ENCODE measurements at places on chromosomes 3 and 15.

DNA sequence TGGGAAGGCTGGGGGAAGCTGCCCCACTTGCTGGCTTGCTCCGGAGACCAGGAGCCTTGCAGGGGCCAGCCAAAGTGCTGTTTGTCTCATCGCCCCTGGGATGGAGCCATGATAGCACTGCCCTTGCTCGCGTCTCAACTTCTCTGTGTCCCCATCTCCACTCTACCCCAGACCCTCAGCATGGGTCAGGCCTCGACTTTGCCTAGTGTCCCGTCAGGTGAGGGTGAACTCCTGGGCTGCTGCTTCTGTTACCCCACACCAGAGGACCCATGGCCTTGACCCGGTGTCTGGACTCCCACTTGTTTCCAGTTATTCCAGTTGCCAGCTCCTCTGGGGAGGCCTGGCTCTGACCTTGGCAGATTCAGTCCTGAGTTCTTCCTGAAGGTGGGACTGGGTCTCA is 36.5 kb upstream of the DUSP7 start:
- DNase-seq, result no peak

DNA sequence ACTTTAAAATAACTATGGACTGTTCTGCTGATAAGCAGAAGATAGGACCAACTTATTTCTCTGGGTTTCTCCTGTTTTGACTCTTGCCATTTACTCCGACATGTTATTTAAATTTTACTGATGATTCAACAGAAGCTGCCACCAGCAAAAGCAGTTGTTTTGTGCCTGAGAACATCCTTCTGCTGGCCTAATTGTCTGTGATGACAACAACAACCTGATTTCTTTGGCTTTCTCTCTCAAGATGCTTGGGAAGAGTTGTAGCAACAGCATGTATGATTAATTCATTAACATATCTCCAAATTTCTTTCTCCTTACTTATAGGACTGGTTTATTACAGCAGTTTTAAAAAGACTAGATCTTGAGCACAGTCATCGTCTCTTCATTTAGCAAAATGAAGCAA is 36.9 kb upstream of the DYNC1LI1 start:
- no peak for DNase-seq

DNA sequence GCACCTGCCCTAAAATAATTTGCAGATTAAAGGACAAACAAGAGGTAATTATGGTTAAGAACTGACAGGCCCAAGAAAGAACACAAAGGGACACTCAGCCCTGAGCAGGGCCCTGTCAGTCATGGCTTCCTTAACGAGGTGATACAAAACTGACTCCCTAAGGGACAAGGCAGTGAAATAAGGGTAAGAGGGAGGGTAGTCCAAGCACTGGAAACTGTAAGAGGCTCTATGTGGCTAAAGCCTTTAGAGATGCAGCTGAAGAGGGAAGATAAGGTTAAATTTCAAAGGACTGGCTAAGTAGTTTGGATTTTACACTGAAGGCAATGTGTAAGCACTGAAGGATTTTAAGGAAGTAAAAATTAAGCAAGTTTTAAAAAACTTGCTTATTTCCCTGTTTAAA is 3.9 kb downstream of the ATR start:
- no peak for DNase-seq

GRCh38 chr15:101188637-101189408 is 63.0 kb downstream of the CHSY1 start:
- peak; percentile 69 for DNase-seq

- DNase-seq, result peak; percentile 34
Observed at GRCh38 chr3:159604151-159604581, 384.5 kb upstream of the IL12A start.

- DNase-seq, result no peak
Observed at GRCh38 chr3:170982733-170983132, 43.8 kb downstream of the SLC2A2 start.

- DNase-seq, result peak; percentile 86
Observed at GRCh38 chr3:139427283-139428060, 38.0 kb upstream of the COPB2 start.

GRCh38 chr3:138031536-138031935 is 21.6 kb downstream of the CLDN18 start:
- no peak for DNase-seq

GRCh38 chr3:127859730-127860129 is 37.4 kb upstream of the MGLL start:
- DNase-seq, result no peak

DNA sequence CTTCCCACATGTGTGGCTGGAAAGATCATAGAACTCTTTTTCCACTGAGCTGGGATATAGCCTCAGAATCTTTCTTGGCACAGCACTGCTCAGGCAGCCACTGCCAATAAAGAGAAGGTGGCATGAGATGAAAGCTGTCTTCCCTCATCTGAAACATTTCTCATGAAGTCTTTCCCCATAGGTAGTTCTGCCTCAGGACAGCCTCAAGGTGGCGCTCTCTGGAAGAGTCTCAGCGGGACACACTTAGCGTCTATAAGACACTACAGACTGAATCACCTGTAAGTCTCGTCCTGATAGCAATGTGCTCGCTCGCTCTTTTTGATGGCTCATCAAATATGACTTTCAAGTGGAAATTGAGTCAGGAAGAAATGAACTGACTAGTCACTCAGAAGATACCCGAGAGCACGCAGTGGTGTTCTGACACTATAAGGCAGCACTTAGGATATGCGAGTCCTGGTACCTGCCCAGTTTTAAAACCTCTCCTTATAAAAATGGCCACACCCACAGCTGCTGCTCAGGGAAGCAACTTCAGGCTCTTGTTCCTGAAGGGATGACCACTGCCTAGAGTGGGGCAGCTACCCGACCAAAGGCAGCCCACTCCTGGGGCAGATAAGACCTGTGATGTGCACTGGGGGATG is 269.5 kb downstream of the SUCLG2 start:
- DNase-seq, result peak; percentile 61

GRCh38 chr3:121883507-121883906 is 10.7 kb upstream of the SLC15A2 start:
- DNase-seq, result no peak

GRCh38 chr3:168847291-168847883 is 751.7 kb upstream of the GOLIM4 start:
- peak; percentile 61 for DNase-seq

DNA sequence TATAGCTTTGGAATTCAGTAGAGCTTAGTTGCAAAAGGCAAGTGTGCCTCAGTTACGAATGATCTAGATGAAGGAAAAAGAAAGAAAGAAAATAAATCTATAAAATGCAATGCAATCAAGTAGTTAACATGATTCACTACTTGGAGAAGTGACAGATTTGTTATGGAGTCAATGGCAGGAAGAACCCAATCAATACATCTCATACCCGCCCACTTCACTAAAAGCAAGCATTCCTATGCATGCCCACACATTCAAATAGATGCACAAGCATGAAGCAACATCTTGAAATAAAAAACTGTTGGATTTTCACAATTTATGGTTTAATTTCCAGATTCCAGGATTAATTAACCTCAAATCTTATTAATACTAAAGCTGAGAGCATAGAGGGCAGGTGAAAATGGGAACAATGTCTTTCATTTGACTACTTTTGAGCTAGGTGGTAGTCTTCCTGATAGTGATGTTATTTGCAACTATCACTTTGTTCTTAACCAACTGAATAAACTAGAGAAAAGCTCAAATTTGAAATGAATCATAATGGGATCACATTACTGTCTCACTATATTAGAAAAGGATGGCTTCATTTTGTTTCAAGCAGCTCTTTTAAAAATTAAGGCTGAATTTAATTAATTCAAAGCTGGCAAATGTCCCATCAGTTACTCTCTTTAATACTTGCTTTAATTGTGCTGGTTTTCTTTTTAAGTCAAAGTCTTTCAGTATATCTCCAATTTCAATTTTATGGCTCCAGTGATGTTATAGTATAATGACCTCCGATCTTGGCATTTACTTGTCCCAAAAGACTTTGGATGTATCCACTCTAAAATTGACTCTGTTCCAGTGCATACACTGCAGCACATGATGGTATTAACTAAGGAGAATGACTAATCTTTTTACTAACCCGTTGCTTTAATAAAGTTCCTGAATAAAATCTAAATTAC is 46.7 kb upstream of the CCDC50 start:
- DNase-seq, result no peak

DNA sequence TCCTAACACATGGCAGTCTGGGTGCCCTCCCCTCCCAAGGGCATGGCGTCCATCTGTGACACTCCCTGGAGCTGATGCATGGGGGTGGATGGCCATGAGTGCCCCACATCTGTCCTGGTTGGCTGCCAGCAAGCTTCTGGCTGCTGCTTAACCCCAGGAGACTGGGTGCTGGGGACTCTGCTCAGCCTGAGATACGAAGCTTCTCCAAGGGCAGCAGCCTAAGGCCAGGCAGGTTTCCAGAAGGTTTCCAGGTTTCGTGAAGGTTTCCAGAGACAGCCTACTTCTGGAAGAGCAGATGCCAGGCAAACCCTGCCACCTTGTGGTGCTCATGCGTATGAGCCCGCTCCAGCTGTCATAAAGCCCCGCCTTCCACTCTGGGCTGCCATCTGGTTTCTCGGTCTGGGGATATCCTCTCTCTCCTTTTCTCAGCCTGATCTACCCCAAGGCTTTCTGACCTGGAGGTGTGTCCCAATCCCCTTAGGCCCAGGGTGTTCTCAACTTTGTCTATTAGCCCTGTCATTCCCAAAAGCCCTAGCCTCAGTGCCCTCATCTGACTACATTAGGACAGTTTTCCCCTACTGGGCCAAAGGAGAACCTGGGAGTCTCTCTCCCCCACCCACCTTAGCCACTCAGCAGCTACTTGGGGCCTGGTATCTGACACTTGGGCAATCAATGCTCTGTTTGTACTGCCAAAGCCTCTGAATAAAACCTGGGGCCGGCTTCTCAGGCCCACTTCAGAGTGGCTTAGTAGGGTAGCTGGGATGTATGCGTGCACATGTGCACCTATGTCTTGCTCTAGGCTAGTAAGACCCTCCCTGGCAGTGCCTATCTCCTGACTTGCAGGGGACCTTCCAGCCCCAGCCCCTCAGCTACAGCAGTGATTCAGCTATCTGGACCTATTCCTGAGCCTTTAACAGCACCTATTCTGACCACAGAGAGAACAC is 12.0 kb downstream of the MRPL46 start:
- DNase-seq, result peak; percentile 83

DNA sequence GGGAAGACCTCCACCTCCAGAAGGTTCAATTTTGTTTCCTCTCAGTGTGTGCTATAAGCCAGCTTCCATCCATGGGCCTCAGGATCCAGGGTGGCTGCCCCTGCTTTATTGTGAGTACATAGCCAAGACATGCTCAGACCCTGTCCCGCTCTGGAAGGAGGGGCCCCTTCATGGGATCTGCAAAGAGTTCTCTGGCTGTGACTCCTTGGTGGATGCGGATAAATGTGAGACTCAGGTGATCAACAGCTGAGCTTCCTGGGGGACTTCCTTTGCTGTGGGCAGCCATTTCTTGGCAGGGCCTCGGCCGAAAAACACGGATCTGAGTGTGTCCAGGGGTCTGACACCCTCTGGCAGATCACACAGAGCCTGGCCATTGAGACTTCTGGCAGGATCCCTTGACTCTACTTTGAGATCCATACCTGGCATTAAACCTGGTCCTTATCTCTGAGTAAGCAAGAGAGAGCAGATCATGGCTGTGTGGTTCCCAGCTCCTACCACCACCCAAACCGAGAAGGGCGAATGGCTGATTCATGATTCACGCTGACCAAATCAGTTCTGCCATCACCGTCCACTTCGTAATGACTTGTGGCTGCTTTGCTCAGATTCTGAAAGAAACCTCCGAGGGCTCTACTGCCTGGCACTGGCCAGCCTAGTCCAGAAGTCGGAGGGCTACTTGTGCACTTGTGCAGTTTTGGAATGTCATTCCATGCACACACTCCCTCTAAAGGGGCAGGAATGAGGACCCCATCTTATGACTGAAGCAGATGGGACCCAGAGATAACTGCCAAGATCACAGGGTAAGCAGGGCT is 68.1 kb downstream of the SENP2 start:
- DNase-seq, result peak; percentile 45

DNA sequence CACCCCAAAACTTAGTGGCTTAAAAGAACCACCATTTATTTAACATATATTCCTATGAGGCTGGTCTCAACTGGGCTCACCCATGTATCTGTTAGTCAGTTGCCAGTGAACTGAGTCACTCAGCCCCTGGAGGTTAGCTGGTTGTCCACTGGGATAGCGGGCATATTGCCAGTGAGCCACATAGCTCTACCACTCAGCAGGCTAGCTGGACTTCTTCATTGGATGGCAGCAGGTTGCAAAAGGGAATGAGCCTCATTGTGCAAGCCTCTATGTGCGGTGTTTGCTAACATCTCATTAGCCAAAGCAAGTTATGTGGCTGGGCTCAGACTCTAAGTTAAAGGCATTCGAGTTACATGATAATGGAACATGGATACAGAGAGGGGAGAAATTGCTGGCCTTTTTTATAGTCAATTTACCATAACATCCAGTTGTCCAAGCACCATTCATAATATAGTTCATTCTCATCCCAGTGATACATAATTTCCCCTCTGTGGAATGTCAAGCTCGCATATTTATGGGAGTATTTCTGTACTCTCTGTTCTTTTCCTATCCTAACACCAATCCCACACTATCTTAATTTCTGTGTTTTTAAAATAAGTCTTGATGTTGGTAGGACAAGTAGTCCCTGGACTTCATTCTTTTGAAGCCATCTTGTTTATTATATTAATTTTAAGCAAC is 8.7 kb downstream of the BTD start:
- DNase-seq, result peak; percentile 68

- no peak for DNase-seq
Observed at GRCh38 chr3:137325170-137325569, 367.4 kb downstream of the IL20RB start.

Data from astrocyte of the hippocampus (primary cell).